Purkinje cell (primary cell): ENCODE measurements at places on chromosomes 11 and 22. TPM values are rescaled to one million over a fixed set of nuclear protein-coding genes. Genes with fewer than 3 reads are reported as not detected.

The ADM2 gene
- not detected in 2 replicates for polyA plus RNA-seq

The TP53I11 gene
- polyA plus RNA-seq: 6.6 and 12.0 TPM in 2 replicates

The ENTHD1 gene
- not detected in 2 replicates for polyA plus RNA-seq

The OR2AT4 gene
- not detected in 2 replicates for polyA plus RNA-seq

The MRGPRE gene
- not detected in 2 replicates for polyA plus RNA-seq

The DBX1 gene
- not detected in 2 replicates for polyA plus RNA-seq

The SLC22A24 gene
- not detected in 2 replicates for polyA plus RNA-seq

The CST6 gene
- polyA plus RNA-seq: not detected in 2 replicates

The ACR gene
- not detected in 2 replicates for polyA plus RNA-seq

The AP5B1 gene
- 0.08 and 0.35 TPM in 2 replicates for polyA plus RNA-seq

The CASP12 gene
- polyA plus RNA-seq: not detected in 2 replicates

The RIBC2 gene
- not detected in 2 replicates for polyA plus RNA-seq

The SCGB1C1 gene
- not detected in 2 replicates for polyA plus RNA-seq

The FOLR1 gene
- polyA plus RNA-seq: not detected in 2 replicates

The DNAJB7 gene
- polyA plus RNA-seq: not detected in 2 replicates

The CDKN1C gene
- polyA plus RNA-seq: 6.2 and 6.5 TPM in 2 replicates

The SIPA1 gene
- polyA plus RNA-seq: not detected in 2 replicates

The CFAP300 gene
- 1.7 and 8.3 TPM in 2 replicates for polyA plus RNA-seq

The OR8U1 gene
- polyA plus RNA-seq: not detected in 2 replicates

The LUZP2 gene
- polyA plus RNA-seq: 1.2 and 5.1 TPM in 2 replicates

The OR2AG2 gene
- polyA plus RNA-seq: 0.07 and 3.3 TPM in 2 replicates

The WNT11 gene
- polyA plus RNA-seq: 10.8 and 14.9 TPM in 2 replicates

The FTH1 gene
- 157 and 245 TPM in 2 replicates for polyA plus RNA-seq

The NRXN2 gene
- 1.7 and 3.1 TPM in 2 replicates for polyA plus RNA-seq

The HTR3B gene
- polyA plus RNA-seq: not detected in 2 replicates

The PATE4 gene
- not detected in 2 replicates for polyA plus RNA-seq

The PKDREJ gene
- polyA plus RNA-seq: not detected in 2 replicates

The CECR2 gene
- 0.11 and 0.75 TPM in 2 replicates for polyA plus RNA-seq

The FZD4 gene
- polyA plus RNA-seq: 0.13 and 0.74 TPM in 2 replicates

The MRGPRX3 gene
- polyA plus RNA-seq: not detected in 2 replicates

The TCN1 gene
- polyA plus RNA-seq: not detected in 2 replicates

The ISX gene
- polyA plus RNA-seq: not detected in 2 replicates

The NEFH gene
- 343 and 353 TPM in 2 replicates for polyA plus RNA-seq

The SERHL2 gene
- polyA plus RNA-seq: 19.2 and 19.8 TPM in 2 replicates

The COX8A gene
- 744 and 753 TPM in 2 replicates for polyA plus RNA-seq

The NUDT8 gene
- 0.46 and 0.71 TPM in 2 replicates for polyA plus RNA-seq
